Stimulated activated CD4-positive, alpha-beta T cell treated with anti-CD3 and anti-CD28 coated beads, Interleukin-4, amount 100 ng/mL, for 1 hour (primary cell): ENCODE measurements at places on chromosomes 12 and 14.

DNA sequence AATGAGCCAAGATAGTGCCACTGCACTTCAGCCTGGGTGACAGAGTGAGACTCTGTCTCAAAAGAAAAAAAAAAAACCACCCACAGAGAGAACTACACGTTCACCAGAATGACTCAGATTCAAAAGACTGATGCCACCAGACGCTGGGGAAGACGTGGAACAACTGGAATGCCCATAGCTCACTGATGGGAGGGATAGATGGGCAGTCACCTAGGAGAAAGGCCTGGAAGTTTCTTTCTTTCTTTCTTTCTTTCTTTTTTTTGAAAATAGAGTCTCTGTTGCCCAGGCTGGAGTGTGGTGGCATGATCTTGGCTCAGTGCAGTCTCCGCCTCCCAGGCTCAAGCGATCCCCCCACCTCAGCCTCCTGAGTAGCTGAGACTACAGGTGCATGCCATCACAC, 10.0 kb upstream of the KLC1 start:
- DNase-seq = no peak

GRCh38 chr12:109110988-109111495, 5.3 kb upstream of the ACACB start:
- DNase-seq = peak; percentile 56

DNA sequence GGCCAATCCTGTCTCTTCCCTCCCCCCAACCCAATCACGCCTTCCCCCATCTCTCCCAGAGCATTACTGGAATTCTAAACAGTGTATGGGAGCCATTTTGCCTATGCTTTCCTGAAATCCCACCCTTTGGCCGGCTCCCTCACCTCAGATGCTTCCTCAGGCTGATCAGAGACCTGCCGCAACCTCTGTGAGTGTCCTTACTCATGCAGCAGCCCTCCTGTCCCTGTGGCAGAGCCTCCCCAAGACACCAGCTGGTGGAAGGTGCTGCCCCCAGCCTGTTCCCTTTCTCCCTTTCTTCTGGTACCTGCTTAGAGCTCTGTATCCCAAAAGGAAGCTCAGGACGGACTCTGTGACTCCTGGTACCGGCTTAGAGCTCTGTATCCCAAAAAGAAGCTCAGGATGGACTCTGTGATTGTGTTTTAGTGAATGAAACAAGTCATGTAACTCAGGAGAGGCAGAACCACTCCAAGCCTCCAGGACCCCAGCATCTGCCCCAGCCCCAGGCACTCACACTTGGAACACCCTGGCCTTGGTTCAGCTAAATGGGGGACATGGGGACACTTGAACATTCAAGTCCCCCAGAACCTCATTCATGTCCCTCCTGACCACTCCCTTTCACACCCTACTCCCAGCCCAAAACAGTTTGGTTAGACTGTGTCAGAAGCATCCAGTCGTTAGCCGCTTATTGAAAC, 29.3 kb upstream of the RIN3 start:
- DNase-seq = no peak

DNA sequence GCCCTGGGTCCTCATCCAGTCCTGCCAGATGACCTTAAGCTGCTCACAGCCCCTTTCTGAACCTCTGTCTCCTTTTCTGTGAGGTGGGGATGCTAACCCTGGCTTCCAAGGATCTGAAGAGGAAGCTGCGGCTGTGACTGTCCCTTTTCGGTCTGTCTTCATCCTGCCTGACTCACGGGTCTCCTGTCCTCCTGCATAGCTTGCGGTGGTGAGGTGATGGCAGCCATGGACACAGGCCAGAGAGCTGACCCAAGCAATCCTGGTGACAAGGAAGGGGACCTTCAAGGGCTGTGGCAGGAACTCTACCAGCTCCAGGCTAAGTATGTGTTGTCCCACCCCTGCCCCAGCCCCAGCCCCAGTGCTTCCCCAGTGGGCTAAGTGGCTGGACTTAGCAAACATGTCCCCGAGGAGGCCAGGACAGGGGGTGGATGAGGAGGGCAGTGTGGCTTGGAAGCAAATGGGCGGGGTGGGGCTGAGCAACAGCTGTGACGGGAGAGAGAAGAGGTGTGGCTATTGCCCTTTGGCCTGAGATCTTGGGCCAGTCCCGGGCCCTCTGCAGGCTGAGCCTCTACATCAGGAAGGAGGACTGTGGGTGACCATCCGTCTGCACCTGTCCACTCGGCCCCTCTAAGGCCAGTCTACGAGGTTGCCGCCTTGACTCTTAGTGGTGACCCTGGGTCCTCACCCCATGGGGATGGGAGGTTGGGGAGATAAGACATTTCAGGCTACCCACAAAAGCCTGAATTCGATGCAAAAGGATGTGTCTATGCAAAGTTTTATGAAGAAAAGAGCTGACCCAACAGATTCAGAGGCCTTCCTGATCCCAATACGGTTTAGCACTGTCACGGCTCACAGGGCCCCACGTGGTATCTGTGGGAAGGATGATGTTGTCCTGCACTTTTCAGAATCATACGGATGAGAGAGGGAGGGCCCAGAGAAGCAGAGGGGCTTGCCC, 1.1 kb downstream of the CCDC197 start:
- no peak for DNase-seq

DNA sequence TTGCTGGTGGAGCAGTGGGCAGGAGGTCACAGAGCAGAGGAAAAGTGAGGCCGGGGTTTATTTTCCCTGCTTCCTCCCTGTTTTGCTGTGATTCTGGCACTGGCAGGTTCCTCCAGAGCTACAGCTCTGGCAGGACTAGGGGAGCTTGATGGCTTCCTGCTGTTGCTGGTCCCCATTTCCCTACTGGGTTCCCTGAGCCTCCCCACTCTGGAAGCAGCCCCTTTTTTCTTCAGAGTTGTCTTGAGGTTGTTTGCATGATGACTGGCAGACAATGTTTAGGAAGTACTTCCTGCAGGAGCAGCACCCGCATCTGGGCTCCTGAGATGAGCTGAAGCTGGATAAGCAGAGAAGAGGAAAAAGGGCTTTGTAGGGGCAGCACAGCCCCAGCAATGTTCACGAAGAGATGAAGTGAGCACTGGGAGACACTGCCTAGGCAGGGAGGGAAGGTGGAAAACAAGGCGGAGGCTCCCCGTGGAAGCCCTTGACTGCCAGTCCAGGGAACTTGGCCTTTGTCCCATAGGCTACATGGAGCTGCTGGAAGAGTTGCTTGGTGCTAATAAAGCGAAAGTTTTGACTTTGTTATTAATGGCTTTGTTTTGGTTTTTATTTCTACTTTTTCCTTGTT, 126.9 kb downstream of the SLC38A6 start:
- no peak for DNase-seq

DNA sequence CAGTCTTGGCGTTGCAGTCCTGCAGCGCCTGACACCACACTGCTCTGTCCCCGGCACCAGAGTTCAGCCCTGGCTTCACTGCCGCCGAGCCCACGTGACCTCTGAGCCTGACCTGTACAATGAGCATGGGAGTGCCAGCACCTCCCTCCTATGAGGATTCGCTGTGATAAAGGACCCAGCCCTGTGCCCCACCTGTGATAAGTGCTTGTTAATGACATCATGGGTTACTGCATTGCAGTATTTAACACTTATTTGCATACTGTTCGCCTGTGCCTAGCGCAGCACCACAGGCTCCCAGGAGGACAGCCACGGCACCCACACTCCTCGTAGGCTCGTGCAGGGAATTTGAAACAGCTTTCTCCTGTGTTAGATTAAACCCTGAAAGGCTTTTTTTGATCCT, 118.2 kb upstream of the GSC start:
- no peak for DNase-seq

DNA sequence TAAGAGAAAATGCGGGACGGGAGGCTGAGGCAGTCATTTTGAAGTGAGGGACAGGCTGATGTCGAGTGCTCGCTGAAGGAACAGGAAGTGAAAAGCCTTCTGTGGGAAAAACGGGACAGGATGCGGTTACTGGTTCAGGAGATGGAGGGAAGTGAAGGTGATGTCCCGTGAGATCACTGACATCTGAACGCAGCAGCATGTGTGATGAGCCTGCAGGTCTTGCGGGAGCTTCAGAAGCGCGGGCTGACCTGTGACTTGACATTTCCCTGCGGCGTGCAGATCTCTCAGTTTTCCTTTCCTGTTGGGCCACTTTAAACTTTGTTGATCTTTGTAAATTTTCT, 77.8 kb downstream of the DDX51 start:
- DNase-seq = no peak

DNA sequence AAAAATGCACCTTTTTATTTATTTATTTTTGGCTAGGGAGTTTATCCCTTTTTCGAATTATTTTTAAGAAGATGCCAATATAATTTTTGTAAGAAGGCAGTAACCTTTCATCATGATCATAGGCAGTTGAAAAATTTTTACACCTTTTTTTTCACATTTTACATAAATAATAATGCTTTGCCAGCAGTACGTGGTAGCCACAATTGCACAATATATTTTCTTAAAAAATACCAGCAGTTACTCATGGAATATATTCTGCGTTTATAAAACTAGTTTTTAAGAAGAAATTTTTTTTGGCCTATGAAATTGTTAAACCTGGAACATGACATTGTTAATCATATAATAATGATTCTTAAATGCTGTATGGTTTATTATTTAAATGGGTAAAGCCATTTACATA, 14.9 kb upstream of the SNAPC1 start:
- DNase-seq = no peak

DNA sequence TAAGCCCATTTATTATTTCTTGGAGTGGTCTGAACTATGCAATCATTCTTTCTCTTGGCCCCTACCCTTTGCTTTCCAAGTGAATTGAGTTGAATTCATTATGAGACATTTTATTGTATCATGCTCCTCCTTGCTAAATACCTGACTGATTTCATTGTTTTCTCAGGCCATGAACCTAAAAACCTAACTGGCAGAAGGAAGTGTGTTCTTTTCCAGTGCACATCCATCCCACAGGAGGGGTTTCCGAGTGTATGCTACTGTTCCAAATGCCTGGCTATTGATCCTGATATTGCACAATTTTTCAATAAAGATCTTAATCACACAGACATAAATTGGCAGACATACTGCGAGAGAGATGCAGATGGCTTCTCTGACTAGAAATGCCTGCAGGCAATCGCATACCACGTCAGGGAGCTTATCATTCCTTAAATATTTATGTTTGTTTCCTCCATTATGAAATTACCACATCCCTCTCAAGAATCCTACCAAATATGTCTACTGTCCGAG, 162.2 kb upstream of the EGLN3 start:
- no peak for DNase-seq

GRCh38 chr14:65954942-65955341, 531.2 kb upstream of the CCDC196 start:
- no peak for DNase-seq

DNA sequence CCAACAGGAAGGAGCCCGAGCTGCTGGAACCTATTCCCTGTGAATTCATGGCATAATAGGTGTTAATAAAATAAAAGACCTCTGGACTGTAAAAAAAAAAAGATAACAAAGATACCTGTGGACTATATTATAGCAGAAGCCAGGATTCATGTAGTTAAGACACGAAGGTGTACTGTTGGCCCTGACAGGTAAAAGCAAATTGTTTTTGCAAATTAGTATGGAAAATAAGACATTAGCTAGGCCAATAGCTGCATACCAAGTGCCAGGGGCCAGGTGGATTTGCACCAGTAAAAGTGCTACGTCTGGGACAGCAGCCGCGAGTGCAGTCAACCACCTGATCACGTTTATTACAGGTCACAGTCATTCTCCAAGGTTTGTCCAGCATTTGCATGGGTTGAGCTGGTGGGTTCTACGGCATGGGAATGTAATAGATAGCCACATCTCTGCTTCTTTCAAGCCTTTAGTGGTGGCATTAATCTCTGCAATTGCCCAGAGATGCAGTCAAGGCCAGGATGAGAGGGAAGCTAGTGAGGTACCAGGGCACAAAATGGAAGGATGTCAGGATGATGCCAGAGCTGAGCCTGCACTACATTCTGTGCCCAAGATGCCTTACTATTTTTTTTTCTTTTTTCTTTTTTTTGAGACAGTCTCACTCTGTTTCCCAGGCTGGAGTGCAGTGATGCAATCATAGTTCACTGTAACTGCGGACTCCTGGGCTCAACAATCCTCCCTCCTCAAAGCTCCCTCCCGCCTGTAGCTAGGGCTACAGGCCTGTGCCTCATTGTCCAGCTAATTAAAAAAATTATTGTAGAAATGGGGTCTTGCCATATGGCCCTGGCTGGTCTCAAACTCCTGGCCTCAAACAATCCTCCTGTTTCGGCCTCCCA, 26.3 kb downstream of the TNFAIP2 start:
- no peak for DNase-seq

DNA sequence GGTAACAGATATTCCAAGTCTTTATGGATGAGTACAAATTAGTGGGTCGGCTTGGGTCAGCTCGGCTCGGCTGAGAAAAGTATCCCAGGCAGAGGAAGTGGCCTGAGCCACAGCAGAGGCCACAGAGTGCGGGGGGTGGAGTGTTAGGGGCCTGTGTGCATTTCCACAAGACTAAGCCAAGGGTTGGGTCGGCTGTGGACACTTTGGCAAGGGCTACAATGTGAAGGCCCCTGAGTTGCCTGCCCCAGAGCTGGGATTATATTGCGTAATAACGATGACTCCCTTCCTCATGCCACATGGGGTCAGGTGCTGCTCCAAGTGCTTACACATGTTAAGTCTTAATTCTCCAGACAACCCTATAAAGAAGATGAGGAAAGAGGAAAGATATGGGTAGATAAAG, 11.4 kb downstream of the EVL start:
- no peak for DNase-seq

DNA sequence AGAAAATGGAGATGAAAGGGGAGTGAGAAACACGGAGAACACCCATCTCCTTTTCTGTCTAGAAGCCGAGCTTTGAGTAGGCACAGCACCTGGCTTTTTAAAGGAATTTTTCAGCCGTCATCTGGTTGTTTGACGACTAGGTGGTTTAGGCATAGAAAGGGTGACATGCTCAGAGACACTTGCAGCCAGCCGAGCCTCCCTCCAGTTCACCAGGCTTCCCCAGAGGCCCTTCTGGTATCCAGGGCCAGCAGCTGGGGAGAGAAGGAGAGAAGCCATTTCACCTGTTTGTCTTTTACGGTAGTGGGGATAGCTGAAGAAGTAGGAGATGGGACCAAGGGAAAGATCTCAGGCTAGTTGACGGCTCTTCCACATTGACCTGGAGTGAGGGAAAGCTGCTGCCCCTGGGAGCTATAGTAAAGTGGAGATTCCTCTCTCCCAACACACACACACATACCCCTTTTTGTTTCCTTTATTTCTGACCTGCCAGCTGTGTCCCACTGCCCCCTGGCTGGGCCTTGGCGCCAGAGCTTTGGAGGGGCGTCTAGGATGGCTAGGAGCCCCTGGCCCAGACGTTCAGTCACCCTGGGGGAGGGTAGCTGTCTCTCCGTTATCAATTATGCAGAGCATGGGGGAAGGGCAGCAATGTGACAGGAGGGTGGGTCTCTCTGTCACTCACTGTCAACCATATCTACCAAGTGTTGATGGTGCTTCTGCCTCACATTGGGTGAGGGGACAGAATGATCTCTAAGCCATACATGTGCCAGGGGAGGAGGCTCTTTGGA, 5.5 kb downstream of the MAP3K12 start:
- DNase-seq = no peak

DNA sequence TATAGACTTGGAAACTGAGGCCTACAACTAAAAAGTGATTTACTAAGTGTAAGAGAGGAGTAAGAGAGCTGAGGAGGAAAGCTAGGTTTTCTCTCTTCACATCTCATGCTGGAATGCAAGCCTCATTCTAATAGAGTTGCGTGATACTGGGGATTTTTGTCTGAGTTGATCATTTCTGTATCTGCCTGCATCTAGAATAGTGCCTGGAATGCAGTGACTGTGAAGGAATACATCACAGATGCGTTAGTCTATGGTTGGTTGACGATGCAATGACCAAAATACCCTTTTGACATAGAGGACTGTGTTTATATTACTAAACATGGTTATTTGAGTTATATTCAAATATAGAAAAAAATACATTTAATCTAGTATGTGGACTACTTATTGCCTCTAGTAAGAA, 9.2 kb upstream of the TMEM117 start:
- no peak for DNase-seq
